ENCODE measurements at places on chromosomes 12 and 14.

DNA sequence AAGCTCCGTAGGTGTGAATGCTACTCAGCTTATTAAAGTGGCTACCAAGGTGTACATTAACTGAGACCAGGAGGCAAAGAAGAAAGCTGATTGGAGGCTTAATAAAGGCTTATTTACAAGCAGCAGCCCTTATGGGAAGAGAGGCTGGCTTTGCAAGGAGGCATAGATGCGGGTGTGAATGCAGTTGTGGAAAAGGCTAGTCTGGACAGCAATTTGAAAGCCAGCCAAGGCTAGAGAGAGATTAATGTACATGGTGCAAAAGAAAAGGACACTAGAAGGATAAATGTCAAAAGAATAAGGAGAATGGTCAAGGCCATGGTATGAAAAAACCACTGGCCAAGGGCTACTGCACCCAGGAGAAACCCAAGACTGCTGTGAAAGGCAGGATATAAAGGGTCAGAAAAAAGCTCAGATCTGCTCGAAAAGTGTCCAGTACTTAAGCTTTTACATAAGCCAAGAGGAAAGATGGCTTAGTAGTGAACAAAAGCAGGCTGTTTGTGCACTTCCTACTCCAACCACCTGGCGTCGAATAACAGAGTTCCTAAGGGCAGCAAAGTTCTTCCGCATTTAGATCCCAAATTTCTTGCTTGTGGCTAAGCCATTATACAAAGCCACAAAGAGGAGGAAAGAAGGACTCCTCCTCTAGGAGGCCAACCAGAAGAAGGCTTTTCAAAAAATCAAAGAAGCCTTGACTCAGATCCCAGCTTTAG is 24.0 kb downstream of the KLRK1 start:
- DNase-seq, result no peak

- DNase-seq, result no peak
Observed at GRCh38 chr12:69254862-69255261, 15.5 kb downstream of the CPSF6 start.

DNA sequence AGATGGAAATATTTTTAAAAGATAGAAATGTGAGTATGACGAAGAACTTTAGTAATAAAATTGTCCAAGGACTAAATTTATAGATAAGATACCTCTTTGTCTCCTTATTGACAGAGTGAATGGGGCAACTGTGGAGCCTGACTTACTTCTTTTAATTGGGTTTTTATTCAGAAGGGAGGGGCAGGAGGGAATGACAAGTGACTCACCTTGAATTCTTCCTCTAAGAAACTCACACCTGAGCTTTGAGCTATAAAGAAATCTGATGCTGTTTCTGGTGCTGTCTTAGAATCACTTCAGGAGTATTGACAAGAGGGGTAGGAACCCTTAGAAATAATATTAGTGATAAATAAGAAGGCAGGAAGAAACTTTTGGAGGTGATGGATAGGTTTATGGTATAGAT is 951 bp downstream of the NR1H4 start:
- no peak for DNase-seq

GRCh38 chr14:94175011-94175745 is 1.1 kb downstream of the PPP4R4 start:
- DNase-seq, result no peak

DNA sequence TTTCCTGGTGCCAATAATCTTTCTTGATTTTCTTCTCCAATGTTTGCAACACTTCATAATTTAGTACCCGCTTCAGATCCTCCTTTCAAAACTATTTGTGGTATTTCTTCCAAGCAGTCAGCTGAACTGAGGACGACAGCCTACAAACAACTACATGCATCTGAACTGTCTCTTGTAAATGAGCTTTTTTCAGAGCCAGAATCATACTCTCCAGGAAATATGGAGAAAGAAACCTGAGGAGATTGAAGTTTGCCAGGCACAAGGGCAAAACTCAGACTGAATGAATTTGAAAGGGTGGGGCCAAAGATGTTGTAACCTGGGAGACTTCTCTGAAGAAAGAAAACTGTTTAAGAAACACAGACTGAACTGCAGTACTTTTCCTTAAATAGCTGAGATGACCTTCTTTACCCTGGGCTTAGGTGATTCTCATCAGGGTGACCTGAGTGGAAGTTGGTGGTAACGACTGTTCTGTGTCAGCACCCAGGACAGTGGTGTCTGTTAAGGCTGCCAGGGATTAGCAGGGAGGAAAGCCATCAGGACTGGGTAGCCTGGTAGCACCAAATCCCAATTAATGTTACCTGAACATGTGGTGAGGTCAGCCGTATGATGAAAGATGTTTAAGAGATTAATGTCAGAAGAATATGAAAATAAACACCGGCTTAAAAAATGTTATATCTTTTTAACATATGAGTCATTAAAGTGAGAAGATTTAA is 95.0 kb downstream of the TGFB3 start:
- no peak for DNase-seq

- no peak for DNase-seq
Observed at GRCh38 chr12:4224206-4224889, 49.2 kb upstream of the CCND2 start.

DNA sequence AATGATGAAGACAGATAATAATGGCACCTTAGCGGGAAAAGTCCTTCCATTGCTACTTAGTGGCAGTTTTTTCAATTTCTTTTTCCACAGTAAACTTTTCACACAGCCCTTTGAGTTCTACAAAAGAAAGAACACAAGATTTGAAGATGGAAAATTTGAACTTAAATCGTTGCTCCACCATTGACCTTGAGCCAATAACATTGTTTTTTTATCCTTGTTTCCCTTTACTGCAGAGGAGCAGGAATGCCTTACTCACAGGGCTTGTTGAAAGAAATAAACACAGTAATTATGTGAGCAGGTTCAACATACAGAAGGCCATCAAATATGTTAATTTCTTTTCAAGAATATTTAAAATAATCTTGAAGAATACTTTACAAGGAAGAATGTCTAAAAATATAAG is 181.5 kb upstream of the KRR1 start:
- DNase-seq, result no peak

- no peak for DNase-seq
Observed at GRCh38 chr14:35883677-35884293, 57.6 kb downstream of the BRMS1L start.

DNA sequence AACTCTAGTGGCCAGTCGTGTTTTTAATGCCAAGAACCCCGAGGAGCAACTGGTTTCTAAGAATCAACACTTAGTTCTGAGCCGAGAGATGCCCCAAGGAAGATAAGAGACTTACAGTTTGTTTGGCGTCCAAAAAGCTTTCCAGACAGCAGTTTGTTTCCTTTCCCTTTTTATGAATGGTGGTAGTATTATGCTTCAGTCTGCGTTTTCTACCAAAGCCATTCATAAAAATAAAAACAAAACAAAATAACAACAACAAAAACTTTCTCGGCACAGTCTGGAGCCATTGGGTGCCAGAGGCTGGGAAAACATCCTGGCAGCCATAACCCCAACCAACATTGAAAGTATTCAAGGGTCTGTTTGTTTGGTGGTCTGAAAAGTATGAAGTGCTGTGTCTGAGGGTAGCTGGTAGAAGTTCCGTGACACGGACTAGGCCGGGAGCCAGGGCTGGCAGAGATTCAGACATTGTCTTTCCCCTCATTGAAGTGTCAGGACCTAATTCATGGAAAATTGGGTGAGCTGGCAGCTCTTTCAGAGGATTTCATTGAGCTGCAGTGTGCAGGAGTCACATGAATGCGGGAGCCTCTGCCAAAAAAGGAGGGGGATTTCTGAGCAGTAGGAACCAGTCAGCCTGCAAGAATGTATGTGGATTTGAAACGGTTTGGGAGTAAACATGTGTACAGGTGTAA is 124.2 kb downstream of the HMGA2 start:
- DNase-seq, result peak; percentile 13

- no peak for DNase-seq
Observed at GRCh38 chr14:99124482-99125105, 147.4 kb downstream of the BCL11B start.

- DNase-seq, result no peak
Observed at GRCh38 chr12:106112145-106112821, 26.5 kb downstream of the NUAK1 start.

GRCh38 chr12:25436206-25437030 is 116.7 kb downstream of the LMNTD1 start:
- DNase-seq, result no peak

DNA sequence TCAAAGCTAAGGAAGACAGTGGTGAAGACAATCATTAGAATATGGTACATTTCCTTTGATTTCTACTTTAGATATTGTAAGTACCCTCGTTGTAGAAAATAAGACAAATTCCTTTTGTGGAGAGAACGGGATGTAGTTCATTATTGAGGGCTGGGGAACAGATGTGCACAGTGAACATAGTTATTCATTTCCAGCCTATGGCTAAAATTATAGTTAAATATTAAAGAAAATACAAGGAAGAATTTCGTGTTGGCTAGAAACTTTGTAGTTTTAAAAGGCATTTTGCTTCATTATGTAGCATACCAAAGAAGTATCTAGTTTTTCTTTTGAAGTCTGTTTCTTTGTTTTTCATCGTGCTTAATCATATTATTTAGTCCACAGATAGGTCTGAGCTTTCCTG is 201.8 kb downstream of the ESR2 start:
- DNase-seq, result no peak

GRCh38 chr12:27151479-27151878 is 69.1 kb upstream of the C12orf71 start:
- no peak for DNase-seq

DNA sequence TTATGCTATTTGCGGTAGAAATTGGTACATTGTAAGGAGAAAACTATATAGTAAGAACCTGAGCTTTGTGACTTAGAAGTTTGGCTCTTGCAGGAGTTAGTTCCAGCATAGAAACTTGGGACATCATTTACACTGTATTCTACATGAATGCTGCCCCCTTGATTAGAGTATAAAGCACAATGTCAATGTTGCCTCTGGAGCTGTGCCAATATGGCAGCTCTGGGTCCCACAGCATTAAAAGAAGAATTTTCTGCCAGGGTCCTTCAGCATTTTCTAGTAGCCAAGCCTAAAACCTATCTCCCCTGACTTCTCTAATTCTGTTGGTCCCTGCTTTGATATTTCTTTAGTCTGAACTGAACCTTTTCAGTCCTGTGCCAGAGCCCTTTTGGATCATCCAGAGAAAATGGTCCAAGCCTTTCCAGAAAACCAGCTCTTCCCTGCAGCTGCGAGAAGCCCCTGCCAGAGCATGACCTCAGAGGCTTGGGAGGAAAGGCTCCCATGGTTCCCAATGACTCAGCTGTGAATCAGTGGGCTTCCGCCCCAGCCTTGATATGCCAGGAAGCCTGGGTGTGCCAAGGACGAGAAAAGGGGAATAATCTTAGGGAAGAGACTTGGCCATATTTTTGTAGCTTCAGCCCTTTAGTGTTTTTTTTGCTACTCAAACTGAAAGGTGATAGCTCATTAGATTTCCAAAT is 43.2 kb downstream of the PLEKHG7 start:
- peak; percentile 70 for DNase-seq

- DNase-seq, result no peak
Observed at GRCh38 chr12:115660211-115660805, 617.2 kb downstream of the MED13L start.

DNA sequence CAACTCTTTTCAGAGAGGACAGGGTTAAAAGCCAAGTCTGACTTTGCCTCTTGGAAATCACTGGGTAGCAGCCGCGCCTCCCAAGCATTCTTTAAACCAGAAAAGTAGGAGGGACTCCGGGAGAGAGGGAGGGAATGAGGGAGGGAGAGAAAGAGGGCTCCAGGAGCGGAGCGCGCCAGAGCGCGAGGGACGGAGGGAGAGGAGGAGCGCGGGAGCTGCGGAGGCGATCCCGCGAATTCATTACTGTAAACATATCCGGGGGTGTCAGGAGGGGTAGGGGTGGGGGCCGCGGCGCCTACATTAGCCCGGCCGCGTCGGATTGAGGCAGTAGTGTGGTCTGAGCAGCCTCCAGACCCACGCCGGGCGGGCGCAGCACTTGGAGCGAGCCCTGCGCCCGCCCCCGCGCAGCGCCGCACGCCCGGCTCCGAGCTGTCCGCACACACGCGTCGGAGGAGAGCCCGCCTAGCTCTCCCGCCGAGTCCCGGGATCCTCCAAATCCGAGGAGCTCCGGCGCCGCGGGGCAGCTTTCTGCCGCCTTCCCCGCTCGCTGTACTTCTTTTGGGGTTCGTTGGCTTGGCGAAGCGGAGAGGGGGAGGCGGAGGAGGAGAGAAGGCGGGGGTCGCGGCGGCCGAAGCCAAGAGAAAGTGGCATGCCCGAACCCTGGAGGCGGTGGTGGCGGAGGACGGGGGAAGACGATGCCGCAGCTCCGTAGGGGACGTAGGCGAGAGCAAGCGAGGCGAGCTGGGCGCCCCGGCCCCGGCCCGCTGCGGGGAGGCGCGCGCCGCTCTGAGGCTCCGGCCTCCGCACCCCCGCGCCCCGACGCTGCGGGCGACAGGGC is 3.3 kb downstream of the FLRT2 start:
- no peak for DNase-seq

DNA sequence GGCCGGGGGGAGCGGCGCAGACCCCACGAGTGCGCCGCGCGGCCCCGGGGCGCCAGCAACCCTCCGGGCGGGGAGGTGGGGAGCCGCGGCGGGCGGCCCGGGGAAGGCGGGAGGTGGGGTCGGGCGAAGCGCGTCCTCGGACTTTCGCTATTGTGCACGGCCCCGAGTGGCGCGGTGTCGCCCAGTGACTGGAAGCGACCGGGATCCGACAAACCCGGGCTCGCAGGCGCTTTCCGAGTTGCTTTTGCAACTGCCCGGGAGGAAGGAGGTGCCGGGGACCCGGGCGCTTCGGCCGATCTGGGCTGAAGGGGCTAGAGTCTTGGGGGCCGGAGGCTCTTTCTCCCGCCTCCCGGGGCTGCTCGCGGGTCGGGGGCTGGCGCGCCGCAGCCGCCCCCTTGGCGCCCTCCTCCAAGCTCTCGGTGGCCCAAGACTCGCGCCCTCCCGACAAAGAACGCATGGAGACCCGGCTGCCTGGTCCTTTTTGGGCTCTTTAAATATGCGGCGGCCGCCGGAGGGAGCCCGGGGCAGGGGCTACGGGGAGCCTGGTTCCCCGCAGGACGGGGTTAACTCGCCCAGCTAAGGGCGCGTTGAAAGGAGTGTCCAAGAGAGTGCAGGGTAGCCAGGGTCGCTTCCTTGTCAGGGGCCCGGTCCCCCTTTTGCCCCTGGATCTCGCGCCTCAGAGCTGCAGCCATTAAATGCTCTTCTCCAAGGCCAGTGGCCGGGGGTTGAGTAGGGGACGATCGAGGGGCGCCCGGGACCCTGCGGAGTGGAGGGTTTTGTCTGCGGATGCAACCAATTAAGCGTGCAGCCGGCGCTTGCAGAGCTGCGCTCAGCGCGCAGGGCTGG is 1.4 kb downstream of the HMGA2 start:
- DNase-seq, result no peak

- no peak for DNase-seq
Observed at GRCh38 chr14:55921511-55921910, 196.7 kb upstream of the PELI2 start.
